Left lung (tissue), 14 donors: ENCODE measurements at places on chromosomes 7 and 10. TPM values are rescaled to one million over a fixed set of nuclear protein-coding genes. Genes with fewer than 3 reads are reported as not detected.

The NUTM2E gene
- polyA plus RNA-seq = not detected

The PVRIG gene
- 8.8 TPM for polyA plus RNA-seq

The MSMB gene
- polyA plus RNA-seq = not detected

The GNA12 gene
- 54.6 TPM for polyA plus RNA-seq

GRCh38 chr7:103059471-103059870, 15.1 kb downstream of the FBXL13 start:
- no peak for DNase-seq

- no peak for DNase-seq
Measured at GRCh38 chr7:137967143-137968018, 34.5 kb downstream of the CREB3L2 start.

DNA sequence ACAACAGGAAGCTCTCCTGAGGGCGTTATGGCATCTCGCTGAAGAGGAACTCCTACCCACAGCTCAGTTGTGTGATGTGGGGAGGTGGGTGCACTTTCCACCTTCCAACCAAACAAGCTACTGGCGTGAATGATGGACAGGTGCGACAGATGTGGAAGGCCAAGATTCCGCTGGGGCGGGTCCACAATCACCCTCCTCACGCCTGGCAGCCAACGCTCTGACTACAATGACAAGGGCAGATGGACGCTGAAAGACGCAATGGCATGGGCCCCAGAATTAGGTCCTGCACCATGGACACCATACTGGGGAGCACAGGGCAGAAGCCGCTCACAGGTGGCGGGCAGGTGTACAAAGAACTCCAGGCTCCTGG, 282.5 kb downstream of the PRPF18 start:
- DNase-seq = no peak

- DNase-seq = no peak
Measured at GRCh38 chr10:56318816-56319215, 42.2 kb downstream of the ZWINT start.
